CD4-positive, alpha-beta T cell treated with Interleukin-10 for 1 hour (primary cell): ENCODE measurements at places on chromosomes 3 and 15.

DNA sequence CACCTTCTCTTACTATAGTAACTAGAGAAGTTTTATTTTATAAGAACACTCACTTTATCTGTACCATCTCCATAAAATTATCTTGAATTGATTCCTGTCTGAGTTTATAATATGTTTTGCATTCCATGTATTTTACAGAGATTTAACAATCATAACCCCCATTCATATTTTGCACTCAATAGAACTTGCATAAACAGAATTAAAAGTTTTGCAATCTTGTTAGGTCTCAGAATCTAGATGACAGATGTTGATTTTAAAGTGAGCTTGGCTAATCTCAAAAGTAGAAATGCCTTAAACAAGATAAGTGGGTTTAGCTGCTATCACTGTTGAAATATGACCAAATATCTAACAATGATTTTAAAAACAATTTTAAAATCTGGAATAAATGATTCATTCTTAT lies 107.9 kb upstream of the EPHA6 start:
- DNase-seq, result no peak

DNA sequence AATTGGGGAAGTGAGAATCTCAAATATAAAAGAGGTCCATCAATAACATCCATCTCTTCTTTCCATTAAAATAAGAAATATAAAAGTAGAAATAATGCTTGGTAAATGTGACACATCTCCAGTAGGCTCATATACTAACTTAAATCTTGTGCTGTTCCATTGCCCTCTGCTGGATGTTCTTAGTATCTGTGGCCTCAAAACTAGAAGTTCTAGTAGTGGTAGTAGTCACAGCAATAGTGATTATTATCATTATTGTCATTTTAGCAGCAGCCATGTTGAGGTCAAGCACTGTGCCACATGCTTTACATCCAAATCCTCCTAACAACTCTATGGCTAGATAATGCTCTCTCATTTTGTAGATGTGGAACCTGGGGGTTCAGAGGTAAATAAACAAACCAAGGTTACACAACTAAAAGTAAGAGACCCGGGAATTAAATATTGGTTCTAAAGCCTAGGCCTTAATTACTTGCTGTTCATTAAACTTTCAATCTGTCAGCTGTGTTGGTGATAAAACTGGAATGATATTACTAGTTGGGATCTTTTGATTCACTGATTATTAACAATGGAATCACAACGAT lies 20.2 kb upstream of the BTLA start:
- peak; percentile 78 for DNase-seq

- DNase-seq, result no peak
Measured at GRCh38 chr3:36740787-36741186, 23.6 kb downstream of the DCLK3 start.

GRCh38 chr3:100463002-100463401 lies 29.4 kb upstream of the TMEM45A start:
- DNase-seq, result peak; percentile 24

GRCh38 chr15:70720228-70721016 lies 42.9 kb downstream of the UACA start:
- no peak for DNase-seq

DNA sequence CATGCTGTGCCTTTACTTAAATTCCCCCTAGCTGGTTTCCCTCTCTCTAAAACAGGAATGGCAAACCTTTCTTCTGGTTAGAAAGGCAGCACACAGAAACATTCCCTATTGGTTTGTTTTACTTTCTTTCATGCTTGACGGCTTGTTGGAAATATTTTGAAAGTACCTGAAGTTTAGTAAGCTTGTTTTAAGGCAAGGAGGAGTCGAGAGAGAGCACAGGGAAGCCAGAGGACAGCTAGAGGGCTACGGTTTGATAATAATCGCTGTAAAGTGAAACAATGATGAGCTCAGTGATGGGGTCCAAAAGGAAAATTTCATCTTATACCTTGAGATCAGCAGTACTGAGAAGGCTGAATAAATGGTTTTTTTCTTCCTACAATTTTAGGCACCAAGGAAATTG lies 64.1 kb downstream of the ATP13A4 start:
- no peak for DNase-seq

- no peak for DNase-seq
Measured at GRCh38 chr3:20066850-20067617, 26.8 kb downstream of the KAT2B start.

- DNase-seq, result no peak
Measured at GRCh38 chr3:195388380-195388779, 54.4 kb downstream of the ACAP2 start.

GRCh38 chr15:100187677-100188076 lies 154.1 kb downstream of the ADAMTS17 start:
- no peak for DNase-seq

- DNase-seq, result no peak
Measured at GRCh38 chr3:39181408-39182335, 10.7 kb downstream of the XIRP1 start.

DNA sequence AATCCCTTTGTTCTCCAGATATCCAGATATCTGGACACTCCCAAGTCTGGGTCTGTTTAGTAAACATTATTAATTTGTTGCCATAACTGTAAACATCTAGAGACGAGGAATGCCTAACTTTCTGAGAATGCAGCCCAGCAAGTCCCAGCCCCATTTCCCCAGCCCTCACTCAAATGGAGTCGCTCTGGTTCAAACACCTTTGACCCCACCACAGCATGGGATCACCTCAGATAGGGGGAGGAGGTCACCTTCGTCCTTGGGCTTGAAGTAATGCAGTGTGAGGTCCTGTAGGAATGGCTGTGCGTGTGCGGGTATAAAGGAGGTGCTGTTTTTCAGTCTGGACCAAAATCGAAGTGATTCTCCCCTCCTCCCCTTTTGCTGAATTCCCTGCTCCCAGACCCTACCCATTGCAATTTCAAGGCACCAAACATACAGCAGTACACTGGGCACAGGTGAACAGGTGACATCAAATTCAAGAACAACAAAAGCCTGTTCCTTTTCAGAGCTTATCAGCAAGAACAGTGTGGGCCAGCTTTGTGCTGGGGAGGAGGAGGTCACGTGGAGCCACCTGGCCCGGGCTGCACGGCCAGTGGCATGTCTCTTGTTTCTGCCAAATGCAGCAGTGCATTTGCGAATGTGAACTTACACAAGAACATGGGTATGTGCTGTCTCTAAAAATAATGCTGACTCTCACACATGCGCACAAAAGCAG lies 57.5 kb upstream of the TRPM1 start:
- no peak for DNase-seq

- no peak for DNase-seq
Measured at GRCh38 chr15:99108993-99109392, 4.1 kb downstream of the SYNM start.

DNA sequence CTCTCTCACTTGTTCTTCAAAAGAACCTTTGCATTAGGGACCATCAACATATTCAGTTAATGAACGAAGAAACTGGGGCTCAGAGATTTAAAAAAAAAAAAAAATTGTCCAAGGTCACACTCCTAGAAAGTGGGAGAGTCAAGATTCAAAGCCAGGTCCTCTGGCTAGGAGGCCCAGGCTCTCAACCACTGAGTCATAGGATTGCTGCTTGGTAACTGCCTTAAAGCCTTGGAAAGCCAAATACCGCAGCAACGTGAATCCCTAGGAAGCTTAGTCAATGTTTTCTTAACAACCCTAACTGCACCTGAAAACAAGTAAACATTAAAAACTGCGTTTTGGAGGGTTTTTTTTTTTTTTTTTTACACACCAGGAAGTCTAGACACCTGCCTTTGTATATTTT lies 156.8 kb downstream of the WNT5A start:
- DNase-seq, result no peak

DNA sequence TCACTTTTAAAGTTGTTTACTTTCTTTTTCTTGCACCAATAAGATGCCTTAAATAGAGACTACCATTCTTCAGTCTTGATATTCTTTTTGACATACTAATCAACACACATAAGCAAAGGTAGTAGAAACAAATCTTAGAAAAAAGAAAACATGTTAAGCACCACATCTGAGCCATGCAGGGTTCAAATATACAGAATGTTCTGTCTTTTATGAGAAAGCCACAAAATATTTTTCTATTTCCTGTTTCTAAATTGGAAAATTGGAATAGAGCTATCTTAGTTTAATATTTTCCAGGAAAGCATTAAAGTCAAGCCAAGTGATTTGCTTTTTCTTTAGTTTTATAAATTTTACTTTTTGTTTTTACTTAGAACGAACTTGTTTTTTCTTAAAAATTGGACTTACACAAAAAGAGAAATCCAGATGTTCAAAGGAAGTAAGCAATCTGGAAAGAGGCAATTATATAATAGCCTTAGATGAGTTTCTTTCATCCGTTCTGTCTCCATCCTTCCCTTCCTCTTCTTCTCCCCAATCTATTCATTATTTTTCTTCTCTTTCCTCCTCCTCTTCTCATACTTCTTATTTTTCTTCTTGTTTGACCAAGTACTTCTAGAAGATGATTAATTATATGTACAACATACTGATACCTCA lies 731.7 kb downstream of the SQOR start:
- DNase-seq, result no peak

GRCh38 chr3:53162672-53163443 lies 1.8 kb downstream of the PRKCD start:
- peak; percentile 75 for DNase-seq

- DNase-seq, result no peak
Measured at GRCh38 chr3:69997631-69998307, 1.8 kb upstream of the SAMMSON start.
